Pancreas (tissue), 10 donors: ENCODE measurements at places on chromosomes 3 and 15. TPM values are rescaled to one million over a fixed set of nuclear protein-coding genes. Genes with fewer than 3 reads are reported as not detected.
A peak's percentile ranks its signal among the peaks of the same experiment; 100 is the strongest.

The MYLK gene
- 3.1 TPM for total RNA-seq

GRCh38 chr3:167762296-167762695 lies 26.8 kb downstream of the SERPINI1 start:
- DNase-seq: no peak

GRCh38 chr15:31360843-31361763 lies 34.5 kb downstream of the KLF13 start:
- peak; percentile 86 for DNase-seq

GRCh38 chr15:63256433-63257274 lies 20.8 kb upstream of the APH1B start:
- DNase-seq: no peak

GRCh38 chr15:60374209-60374608 lies 23.6 kb downstream of the ANXA2 start:
- no peak for DNase-seq

DNA sequence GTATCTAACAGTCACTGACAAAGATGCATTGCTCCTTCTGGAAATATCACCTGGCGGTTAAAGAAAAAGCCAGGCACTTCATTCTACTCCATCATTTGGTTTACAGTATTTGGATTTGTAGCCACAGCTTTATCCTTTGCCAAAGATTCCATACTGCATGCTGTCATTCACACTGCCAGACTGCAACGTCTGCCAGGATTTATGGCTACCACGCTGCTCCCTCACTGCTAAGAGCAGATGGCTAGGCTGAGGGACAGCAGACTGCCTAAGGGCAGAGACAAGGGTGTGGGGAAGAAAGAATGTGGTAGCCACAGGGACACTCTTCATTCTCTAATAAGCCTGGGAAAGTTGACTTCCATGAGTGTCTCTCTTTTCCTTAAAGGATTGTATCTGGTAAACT lies 1047.0 kb downstream of the TUSC7 start:
- no peak for DNase-seq

GRCh38 chr3:3665546-3665945 lies 133.7 kb upstream of the LRRN1 start:
- DNase-seq: no peak
